Prostate gland (tissue), 2 donors: ENCODE measurements at places on chromosomes 2 and 18.

- H3K27me3 ChIP-seq: no peaks in the 10 kb centered on the region
- H3K4me3 ChIP-seq: peak overlapping the region; percentile 76
- H3K4me1 ChIP-seq: peaks cover 3% of the 10 kb centered on the region
- no peak for DNase-seq
- H3K27ac ChIP-seq: peak overlapping the region; percentile 83
Measured at GRCh38 chr18:31943878-31944816, 1.2 kb upstream of the TRAPPC8 start.

GRCh38 chr2:147137711-147138110, 707.1 kb upstream of the ACVR2A start:
- H3K27me3 ChIP-seq: no peaks in the 10 kb centered on the region
- H3K36me3 ChIP-seq: no peaks in the 10 kb centered on the region

- no peaks in the 10 kb centered on the region for H3K27me3 ChIP-seq
- peak overlapping the region; percentile 55 for H3K27ac ChIP-seq
- peaks cover 4% of the 10 kb centered on the region for H3K4me1 ChIP-seq
- no peak overlapping the region for H3K4me3 ChIP-seq
Measured at GRCh38 chr18:45588376-45589355, 26.6 kb upstream of the SLC14A2 start.

GRCh38 chr2:143030127-143030526, 99.1 kb upstream of the ARHGAP15 start:
- H3K4me3 ChIP-seq: no peak overlapping the region
- H3K36me3 ChIP-seq: no peaks in the 10 kb centered on the region
- no peaks in the 10 kb centered on the region for H3K4me1 ChIP-seq
- H3K27ac ChIP-seq: no peak overlapping the region
- DNase-seq: no peak
- H3K27me3 ChIP-seq: no peaks in the 10 kb centered on the region

GRCh38 chr2:236949089-236949905, 136.4 kb upstream of the COPS8 start:
- H3K4me3 ChIP-seq: no peak overlapping the region
- no peak overlapping the region for H3K27ac ChIP-seq
- peaks cover 2% of the 10 kb centered on the region for H3K27me3 ChIP-seq
- no peak for DNase-seq
- H3K36me3 ChIP-seq: no peaks in the 10 kb centered on the region

DNA sequence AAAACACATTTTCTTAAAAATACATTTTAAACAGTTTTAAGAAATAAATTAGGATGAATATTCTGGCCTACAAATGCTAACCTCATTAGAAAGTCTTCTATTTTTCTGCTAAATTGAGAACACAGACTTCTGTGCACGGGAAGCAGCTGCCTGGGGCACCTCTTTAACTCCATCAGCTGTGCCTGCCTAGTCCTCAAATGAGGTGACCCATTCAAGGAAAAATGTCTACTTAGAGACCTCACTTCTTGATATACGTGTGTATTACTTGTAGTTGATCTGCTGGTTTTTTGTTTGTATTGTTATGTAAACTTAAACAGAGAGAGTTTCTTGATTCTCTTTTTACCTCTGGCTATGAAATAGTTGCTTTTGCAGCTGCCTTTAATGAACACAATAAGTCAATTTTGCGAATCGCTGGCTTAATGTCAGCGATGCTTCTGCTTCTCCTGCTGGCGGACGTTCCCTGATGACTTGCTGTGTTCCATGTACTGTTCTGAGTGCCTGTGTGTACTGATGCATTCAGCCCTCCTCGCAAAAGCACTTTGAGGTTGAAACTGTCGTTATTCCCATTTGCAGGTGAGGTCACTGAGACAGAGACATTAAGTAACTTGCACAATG, 88.7 kb upstream of the TXNDC2 start:
- H3K27ac ChIP-seq: no peak overlapping the region
- no peak overlapping the region for H3K4me3 ChIP-seq
- H3K36me3 ChIP-seq: no peaks in the 10 kb centered on the region
- no peak for DNase-seq
- H3K27me3 ChIP-seq: no peaks in the 10 kb centered on the region

DNA sequence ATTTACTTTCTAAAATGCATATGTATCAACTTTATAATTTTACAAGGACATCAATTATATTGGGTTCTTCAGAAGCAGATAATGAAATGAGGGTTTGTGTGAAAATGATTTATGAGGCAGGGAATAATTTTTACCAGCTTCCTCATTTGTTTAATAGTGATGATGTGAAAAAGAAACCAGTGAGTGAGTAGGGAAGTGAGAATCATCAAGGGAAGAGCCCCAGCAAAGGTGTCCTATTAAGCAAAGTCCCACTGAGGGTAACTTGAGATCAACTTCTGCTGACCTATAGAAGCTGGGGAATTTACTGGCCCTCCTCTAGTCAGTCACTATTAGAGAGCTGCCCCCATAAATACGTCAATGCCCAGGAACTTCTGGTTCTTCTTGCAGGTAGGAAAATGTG, 266.8 kb upstream of the LYPD1 start:
- H3K36me3 ChIP-seq: no peaks in the 10 kb centered on the region
- H3K27me3 ChIP-seq: no peaks in the 10 kb centered on the region
- H3K27ac ChIP-seq: no peak overlapping the region
- no peak for DNase-seq
